NCI-H2029 (cell line): ENCODE measurements at places on chromosomes 1 and 21.

DNA sequence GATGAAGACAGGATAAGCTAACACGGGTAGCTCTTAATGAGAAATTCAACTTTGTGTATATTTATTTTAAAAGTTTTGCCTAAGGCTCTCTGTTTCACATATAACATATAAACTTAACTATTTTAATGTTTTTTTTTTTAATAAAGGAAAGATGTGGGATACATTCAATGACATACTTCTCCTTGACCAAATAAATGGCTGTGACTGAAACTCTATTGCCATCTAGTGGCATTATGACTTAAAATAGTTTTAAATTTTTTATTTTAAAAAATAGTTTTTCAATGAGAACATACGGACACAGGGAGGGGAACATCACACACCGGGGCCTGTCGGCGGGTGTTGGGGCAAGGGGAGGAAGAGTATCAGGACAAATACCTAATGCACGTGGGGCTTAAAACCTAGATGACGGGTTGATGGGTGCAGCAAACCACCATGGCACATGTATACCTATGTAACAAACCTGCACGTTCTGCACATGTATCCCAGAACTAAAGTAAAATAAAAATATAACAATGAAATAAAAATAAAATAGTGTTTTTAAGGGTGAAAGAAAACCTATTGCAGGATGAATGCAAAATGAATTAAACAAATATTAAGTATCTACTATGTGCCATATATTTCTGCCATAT is 83.4 kb downstream of the LYST start:
- DNase-seq, result no peak

GRCh38 chr1:167106119-167106461 is 12.2 kb downstream of the STYXL2 start:
- no peak for DNase-seq

- DNase-seq, result no peak
These were observed 17.0 kb downstream of the AGT start for GRCh38 chr1:230696722-230697437.

GRCh38 chr21:41277846-41278245 is 38.8 kb upstream of the FAM3B start:
- DNase-seq, result no peak

DNA sequence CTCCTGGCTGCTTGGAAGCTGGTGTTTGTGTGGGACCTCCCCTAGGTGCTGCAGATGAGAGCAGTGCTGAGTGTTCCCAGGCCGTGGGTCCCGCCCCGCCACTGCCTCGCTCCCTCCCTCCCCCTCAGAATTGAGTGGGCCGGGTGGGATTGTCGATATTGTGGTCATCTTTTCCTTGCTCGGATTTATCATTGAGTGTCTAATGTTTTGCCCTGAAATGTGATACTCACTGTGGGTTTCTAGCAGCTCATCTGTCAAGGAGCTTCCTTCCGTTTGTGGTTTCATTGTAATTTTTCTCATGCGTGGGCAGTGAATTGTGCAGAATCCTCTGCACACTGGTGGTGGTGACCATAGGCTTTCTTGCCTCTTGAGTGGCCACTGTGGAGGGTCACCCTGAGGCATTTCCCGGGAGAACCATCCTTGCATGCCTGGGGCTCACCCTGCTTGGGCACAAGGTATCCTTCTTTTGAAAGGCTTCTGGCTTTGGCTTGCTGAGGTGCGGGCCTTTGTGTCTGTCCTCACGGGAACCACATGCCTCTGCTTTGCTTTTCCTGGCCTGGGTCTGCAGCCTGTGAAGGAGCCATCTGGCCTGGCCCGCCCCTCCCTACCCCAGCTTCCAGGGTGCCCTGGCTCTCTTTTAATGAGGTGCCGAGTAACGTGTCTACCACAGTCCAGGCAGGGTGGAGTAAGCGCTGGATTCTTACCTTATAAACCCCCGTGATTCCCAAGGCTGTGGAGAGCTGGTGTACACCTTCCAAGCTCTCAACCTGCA is 25.6 kb downstream of the SLX9 start:
- no peak for DNase-seq

DNA sequence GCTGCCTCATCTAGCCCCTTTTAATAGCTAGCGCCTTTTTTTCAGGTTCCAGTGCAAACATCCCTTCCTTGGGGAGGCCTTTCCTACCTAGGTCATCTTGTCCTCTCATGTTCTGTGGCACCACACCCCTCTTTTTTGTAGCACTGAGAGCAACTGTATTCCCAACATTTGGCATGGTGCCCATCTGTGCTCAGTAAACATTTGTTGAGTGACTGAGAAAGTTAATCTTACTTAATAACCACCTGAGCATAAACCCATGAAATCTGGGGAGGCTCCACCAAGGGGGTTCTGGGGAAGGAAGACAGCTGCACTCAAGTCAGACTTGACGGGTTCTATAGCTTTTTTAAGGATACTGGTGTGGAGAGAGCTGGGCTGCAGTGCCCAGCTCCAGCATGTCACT is 90.0 kb downstream of the NOS1AP start:
- peak; percentile 10 for DNase-seq

GRCh38 chr1:92994105-92994712 is 32.9 kb upstream of the DIPK1A start:
- DNase-seq, result peak; percentile 90

GRCh38 chr1:185573677-185574076 is 160.5 kb upstream of the HMCN1 start:
- DNase-seq, result no peak

GRCh38 chr1:232718928-232719927 is 86.0 kb upstream of the MAP10 start:
- DNase-seq, result no peak

- DNase-seq, result no peak
These were observed 20.4 kb upstream of the TTC4 start for GRCh38 chr1:54695221-54695620.

- no peak for DNase-seq
These were observed 284.9 kb upstream of the RUNX1 start for GRCh38 chr21:35333831-35334618.

GRCh38 chr1:185862235-185862634 is 128.0 kb downstream of the HMCN1 start:
- no peak for DNase-seq

GRCh38 chr1:45148209-45148825 is 58.1 kb downstream of the ZSWIM5 start:
- no peak for DNase-seq

DNA sequence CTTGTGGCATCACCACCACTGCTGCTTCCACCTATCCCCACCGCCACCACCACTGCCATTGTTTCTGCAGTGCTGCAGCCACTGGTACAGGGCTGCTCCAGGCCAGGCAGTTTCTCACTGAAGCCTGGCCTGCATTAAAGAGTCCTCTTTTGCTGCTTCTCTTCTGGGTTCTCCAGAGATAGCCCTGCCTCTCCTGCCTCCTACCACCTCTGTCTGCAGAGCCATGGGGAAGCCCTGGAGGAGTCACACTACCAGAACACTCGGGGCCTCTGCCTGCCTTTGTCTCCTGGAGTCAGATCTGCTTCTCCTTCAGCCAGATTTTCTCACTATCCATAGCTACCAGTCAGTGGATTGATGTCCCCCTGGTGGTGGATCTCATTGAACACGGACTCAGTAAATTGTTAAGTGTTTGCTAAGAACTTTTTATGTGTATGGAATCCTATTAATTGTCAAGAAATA is 37.7 kb upstream of the DDAH1 start:
- DNase-seq, result peak; percentile 12

DNA sequence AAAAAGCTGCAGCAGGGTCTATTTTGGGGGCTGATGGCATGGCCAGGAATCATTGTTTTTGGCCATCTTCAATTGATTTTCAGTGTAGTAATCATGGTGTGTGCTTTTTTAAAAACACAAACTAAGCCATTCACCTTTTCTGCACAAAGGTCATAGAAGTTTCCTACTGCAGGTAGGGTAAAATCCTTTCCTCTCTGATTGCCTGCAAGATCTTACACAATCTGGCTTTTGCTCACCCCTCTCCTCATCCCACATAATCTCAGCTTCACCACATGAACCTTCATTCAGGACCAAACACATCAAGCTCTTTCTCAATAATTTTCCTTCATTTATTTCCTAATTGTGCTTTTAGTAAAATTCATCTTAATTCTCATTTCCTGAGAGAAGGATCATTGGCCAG is 38.3 kb upstream of the GBP5 start:
- DNase-seq, result no peak

DNA sequence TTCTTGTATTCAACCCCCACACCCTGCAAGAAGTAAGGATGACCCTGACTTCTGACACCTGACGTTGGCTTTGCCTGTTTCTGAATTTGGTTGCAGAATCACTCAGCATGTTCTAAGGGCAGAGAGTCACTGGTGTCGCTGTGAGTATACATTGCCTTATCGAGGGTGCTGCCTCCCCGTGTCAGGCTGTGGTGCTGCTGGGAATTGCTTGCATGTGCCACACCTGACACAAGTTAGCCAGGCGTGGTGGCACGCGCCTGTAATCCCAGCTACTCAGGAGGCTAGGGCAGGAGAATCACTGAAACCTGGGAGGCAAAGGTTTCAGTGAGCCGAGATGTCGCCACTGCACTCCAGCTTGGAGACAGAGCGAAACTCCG is 45.9 kb downstream of the WDR4 start:
- DNase-seq, result peak; percentile 5

- no peak for DNase-seq
These were observed 769 bp downstream of the NTPCR start for GRCh38 chr1:232951180-232951579.

- no peak for DNase-seq
These were observed 10.8 kb downstream of the MATN1 start for GRCh38 chr1:30712583-30712982.

- peak; percentile 46 for DNase-seq
These were observed 359.8 kb upstream of the KAZN start for GRCh38 chr1:14238472-14239307.

GRCh38 chr1:12356004-12356890 is 126.4 kb downstream of the VPS13D start:
- peak; percentile 75 for DNase-seq

DNA sequence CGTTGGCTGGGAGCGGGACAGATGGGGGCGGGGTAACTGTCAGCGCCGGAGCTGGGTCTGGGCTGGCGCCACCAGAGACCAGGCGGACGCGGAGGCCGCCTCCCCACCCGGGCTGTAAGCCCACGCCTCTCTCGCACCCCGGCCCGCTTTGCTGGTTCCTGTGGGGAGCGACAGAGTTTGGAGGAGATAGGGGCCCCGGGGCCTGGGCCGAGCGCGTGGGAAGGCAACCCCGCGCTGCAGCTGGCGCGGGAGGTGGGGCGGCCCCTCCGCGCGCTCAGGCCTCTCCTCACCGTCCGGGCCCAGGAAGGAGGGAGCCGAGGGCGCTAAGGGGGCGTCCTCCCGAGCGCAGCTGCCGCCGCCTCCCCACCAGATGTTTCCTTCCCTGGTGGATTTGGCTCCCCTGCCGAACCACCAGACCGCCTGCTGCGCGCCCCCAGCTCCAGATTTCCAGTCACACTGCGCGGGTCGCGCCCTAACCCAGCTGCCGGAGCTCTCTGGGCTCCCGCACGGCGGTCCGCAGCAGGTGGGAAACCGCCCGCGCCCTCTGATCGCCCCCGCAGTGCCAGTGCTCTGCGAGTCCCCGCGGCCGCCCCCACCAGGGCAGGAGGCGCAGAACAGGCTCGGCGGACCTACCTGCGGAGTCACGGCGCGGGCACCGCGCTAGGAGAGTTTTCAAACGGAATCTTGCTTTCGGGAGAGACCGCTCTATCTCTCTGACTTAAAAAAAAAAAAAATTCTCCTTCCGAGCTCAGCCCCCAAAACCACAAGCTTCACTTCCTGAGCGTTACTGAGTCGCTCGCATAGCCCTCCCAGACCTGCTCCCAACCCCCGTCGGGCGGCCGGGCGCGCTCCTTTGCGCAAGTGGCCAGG is 1.1 kb downstream of the GFI1 start:
- DNase-seq, result peak; percentile 74

- no peak for DNase-seq
These were observed 463.0 kb downstream of the SIPA1L2 start for GRCh38 chr1:232166942-232167341.

- no peak for DNase-seq
These were observed 164.5 kb upstream of the UBE2U start for GRCh38 chr1:64038965-64039364.

- no peak for DNase-seq
These were observed 14.4 kb downstream of the ANP32E start for GRCh38 chr1:150221552-150221951.

DNA sequence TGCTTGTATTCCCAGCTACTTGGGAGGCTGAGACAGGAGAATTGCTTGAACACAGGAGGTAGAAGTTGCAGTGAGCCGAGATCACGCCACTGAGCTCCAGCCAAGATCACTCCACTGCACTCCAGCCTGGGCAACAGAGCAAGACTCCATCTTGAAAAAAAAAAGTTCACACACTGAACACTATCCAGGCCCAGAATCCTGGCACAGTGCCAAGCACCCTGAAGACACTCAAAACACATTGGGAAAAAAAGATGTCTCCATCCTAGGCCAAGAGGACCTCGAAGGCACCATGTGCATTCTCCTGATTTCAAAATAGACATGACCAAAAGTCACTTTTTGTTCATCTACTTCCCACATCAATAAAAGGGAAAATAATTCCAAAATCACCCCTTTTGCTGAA is 38.7 kb downstream of the SLC9A1 start:
- no peak for DNase-seq

- DNase-seq, result no peak
These were observed 572 bp downstream of the LPGAT1 start for GRCh38 chr1:211830055-211830327.

- DNase-seq, result no peak
These were observed 27.0 kb upstream of the PEF1 start for GRCh38 chr1:31671561-31672201.

DNA sequence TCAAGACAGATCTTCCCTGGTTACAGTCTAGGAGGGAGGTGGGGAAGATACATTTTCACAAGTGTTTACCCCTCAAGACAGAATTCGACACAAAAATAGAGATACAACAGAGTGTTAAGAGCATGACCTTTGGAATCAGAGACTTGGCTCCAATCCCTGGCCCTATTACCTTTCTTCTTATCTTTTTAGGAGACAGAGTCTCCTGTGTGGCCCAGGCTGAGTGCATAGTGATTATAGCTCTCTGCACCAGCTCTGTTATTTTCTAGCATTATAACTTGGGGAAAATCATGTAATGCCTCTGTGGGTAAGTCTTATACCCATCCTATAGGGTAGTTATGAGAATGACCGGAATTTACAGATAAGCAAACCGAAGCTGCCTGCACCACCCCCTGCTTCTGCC is 9.8 kb downstream of the NIPAL3 start:
- DNase-seq, result no peak
